ENCODE measurements at places on chromosomes 13 and 19.

DNA sequence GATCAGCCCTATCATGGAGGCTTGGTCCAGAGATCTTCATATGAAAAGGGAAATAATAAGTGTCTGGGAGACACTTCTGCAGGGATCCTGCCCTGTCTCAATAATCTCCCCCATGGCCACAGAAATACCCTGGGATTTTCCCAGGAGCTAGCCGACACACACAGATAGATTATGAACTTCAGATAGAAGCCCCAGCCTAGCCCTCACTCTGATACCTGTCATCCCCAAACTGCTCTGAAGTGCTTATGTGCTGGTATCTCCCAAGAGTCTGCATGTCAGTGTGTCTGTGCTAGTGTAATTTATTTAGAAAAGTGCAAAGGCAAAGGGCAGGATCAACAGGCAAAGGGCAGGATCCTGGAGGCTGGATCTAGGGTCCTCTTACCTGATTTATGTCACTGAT, 38.7 kb upstream of the ZNF766 start:
- no peak for DNase-seq

GRCh38 chr19:40225440-40226305, 816 bp downstream of the CCNP start:
- DNase-seq = no peak

GRCh38 chr19:38670921-38671398, 23.5 kb downstream of the ACTN4 start:
- DNase-seq = no peak

DNA sequence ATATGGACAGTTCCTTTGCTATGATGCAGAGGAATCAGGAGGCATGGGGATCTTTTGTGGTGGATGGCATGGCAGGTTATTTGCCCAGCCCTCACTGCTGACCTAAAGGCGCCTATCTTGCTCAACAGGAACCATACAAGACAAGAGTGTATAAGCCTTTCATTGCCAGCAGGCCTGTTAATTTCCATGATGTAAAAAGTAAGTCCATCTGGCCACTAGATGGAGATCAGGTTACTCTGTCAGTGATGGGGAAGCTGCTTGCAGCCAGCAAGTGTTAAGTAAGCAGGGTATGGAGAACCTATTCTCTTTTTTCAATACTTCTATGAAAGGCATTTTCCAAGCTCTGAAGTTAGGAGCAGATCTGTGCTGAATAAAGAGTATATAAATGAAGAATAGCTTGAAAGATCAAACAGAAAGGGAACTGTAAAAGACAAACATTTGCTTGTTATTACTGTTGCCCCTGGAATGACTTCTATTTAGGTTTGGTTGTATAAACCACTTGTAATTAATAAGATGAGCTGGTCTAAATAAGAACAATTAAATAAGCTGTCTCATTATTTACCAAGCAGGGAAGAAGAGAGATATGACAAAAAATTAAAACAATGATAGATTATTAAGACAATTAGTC, 210.9 kb downstream of the RGCC start:
- no peak for DNase-seq

GRCh38 chr13:60467098-60467497, 70.1 kb downstream of the TDRD3 start:
- no peak for DNase-seq

- peak; percentile 60 for DNase-seq
Measured at GRCh38 chr19:41531438-41532311, 44.3 kb upstream of the CEACAM21 start.

DNA sequence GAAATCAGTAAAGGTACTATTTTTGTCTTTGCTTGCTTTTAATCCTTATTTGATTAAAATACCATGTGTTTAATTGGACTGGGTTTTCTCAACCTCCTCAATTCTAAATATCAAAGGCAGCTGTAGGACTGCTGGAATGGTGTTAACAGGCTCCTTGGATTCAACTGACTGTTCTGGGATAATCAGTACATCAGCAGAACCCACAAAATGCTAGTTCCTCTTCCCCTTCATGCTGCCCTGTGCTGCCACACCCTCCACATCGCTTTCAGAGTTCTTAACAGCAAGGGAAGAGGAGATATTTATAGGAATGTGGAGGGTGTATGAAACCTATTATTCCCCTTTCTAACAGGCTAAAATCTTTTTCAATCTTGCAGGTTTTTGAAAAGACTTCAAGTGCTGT, 82.4 kb downstream of the KCTD12 start:
- no peak for DNase-seq

DNA sequence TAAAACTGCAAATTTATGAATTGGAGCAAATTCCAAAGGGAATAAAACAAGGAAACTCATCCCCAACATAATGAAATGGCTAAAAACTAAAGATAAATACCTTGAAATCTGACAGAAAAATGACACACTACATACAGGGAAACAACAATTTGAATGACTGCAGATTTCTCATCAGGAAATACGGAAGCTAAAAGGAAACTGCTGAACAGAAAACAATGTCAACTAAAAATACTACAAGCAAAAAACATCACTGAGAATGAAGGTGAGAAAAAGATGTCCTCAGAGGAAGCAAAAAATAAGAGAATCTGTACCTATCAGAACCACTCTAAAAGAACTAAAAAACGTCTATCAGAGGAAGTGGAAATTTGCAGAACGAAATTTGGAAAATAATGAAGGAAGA, 39.5 kb downstream of the ZSWIM9 start:
- no peak for DNase-seq

- DNase-seq = no peak
Measured at GRCh38 chr13:89490661-89491060, 1819.5 kb downstream of the SLITRK5 start.

DNA sequence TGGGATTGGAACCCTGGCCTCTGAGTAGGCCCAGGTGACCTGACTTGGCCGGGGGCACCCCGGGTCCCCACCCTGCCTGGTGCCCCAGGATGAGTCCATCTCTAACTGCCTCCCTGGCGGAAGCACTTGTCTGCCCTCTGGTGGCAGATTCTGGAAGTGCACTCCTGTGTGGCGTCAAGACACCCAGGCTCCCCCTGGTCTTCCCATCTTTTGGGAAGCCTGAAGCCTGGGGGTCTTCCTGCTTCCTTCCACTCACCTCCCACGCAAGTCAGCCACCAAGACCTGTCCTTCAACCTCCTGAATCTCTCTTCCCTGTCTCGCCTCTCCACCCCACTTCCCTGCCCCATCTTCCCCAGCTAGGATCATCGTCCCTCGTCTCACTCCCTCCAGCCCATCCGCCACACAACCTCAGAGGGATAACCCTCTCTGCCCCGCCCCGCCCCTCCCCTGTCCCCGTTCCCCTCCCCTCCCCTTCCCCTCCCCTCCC, 7.4 kb downstream of the RABAC1 start:
- peak; percentile 71 for DNase-seq

DNA sequence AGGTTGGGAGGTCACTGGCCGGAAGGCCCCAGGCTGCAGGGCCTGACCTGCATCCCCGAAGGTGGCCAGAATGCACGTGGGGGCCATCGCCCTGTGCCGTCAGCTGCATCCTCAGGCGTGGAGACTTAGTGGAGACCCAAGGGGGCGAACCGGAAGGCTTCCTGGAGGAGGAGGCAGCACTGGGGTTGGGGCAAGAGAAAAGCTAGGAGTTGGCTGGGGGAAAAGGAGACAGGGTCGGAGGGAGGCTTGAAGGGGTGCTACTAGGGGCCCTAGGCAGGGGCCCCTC, 1.4 kb upstream of the YJEFN3 start:
- DNase-seq = no peak

DNA sequence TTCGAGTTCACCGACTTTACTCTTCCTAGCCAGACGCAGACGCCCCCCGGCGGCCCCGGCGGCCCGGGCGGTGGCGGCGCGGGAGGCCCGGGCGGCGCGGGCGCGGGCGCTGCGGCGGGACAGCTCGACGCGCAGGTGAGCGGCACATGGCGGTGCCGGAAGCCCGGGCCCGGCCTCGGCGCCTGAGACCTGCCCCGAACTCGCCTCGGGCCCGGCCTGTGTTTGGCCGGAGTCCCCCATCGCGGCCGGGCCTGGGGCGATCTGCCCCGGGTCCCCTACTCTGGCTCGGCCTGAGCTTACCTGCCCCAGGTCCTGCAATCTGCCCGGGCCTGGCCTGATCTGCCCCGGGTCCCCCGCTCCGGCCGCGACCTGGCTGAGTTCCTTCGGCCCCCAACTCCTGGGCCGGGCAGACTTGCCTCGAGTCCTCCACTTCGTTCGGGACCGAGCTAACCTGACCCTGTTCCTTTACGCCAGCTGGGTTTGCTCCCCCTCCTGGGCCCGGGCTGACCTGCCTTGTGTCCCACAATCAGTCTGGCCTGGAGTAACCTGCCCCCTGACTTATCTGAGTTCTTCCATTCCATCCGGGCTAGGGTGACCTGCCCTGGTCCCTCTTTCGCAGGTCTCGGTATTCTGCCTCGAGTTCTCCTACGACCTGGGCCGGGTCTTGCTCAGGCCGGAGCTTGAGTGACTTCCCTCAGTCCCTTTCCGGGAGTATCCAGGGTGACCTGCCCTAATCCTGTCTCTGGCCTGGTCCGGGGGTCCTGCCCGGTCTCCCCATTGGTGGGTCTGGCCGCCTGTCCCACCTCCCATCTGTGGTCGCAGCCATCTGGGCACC, 764 bp downstream of the UPF1 start:
- no peak for DNase-seq

DNA sequence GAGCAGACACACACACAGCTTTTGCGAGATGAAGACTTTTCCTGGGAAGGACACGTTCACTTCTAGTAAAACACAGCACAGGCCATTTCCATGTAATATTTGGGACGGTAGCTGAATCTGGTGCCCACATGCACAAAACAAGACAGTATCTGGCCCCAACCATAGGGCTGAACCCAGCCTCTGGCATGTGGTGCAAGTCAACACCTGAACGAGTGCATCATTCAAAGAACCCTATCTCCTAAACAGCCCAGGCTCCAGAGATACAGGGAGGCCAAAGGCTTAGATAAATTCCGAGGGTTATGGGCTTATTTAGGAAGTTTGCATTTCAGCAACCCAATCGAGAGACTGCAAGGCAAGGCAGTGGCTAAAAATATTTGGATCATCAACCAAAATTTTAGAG, 2.7 kb upstream of the TFDP1 start:
- DNase-seq = no peak
